ENCODE measurements at places on chromosomes 5 and 9. TPM values are rescaled to one million over a fixed set of nuclear protein-coding genes. Genes with fewer than 3 reads are reported as not detected.

GRCh38 chr9:12629067-12629466 is 64.1 kb upstream of the TYRP1 start:
- no peaks in the 10 kb centered on the region for H3K36me3 ChIP-seq
- H3K4me1 ChIP-seq: no peaks in the 10 kb centered on the region
- no peak for DNase-seq
- H3K27me3 ChIP-seq: no peaks in the 10 kb centered on the region
- no peak overlapping the region for H3K27ac ChIP-seq
- no peak overlapping the region for H3K4me3 ChIP-seq

DNA sequence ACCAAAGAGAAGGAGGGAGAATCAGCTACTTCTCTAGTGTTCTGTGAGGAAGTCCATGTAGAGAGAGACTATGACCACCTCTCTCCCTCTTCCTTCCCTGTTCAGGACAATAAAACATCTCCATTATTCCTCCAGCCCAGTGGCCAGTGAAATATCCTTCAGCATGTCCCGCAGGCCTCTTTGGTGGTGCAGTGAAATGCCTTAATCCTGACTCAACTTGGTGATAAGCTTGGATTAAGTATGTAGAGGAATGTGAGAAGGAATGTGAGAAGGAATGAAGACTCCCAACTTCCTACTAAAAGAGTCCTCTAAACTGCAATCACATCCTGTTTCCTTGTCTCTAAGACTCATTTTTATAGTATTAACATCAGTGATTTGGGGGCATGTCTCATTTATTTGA is 167.3 kb downstream of the TRPM3 start:
- H3K27me3 ChIP-seq: no peaks in the 10 kb centered on the region
- no peak overlapping the region for H3K27ac ChIP-seq
- no peaks in the 10 kb centered on the region for H3K4me1 ChIP-seq

DNA sequence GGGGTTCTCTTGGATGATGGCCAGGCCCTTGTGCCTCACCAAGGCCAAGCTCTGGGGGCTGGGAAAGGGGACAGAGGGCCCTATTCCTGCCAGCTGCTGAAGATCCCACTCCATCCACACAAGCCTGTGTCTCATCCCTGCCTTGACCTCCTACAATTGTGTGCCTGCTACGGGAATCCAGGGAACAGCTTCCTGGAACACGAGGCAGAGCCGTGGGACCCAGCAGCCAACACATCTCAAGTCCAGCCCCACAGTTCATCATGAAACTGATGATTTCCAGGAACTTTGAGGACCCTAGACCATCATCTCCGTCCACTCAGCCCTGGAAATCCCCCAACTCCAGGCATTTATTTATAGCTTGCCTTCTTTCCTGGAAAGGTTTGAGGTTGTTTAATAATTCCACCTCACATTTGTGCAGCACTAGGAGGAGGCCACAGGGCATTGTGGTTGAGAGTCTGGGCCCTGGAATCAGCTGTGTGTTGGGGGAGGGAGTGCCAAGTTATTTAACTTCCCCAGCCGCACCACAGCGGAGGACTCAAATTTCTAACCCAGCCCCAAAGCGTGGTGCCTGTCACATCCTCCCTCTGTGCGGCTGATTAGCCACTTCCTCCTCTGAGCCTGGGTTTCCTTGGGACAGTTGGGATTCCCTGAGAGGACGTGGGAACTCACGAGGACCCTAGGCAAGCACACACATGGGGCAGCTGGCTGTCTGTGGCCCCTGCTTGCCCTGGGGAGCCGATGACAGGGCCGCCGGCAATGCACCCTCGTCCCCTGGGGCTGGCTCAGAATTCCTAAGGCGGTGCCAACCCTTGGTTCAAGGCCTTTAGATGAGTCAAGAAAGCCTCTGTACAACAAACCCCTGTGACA is 58.2 kb upstream of the GGTA1 start:
- DNase-seq: peak; percentile 44
- H3K4me3 ChIP-seq: no peak overlapping the region
- no peaks in the 10 kb centered on the region for H3K4me1 ChIP-seq
- no peaks in the 10 kb centered on the region for H3K36me3 ChIP-seq
- peak overlapping the region; percentile 36 for H3K27ac ChIP-seq

- no peak overlapping the region for H3K27ac ChIP-seq
- H3K27me3 ChIP-seq: no peaks in the 10 kb centered on the region
- no peaks in the 10 kb centered on the region for H3K36me3 ChIP-seq
- no peak overlapping the region for H3K4me3 ChIP-seq
Measured at GRCh38 chr9:117245175-117245829, 169.6 kb downstream of the ASTN2 start.

DNA sequence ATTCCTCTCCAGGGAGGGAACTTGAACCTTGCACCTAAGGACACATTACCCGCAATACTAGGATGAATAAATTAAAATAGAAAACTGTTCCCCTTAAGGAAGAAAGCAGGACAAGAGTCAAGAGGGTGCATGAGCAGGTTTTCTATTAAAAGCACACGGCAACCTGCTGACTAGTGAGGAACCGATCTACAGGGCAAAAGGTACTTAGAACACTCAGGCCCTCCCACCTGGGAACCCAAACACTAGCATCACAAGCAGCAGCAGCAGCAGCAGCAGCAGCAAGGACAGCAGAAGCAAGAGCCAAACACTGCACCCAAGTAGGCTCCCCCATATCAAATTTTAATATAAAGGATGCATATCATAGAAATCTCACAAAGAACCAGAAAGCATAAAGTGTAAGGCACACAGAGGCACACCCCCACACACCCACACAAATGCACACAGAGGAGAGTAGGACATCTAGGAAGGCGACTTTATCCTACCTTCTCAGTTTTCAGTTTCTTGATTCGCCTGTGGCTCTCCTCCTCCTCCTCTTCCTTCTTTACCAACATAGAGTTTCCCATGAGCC is 2.8 kb downstream of the ZNF608 start:
- no peaks in the 10 kb centered on the region for H3K4me1 ChIP-seq
- H3K27me3 ChIP-seq: no peaks in the 10 kb centered on the region
- peak overlapping the region; percentile 52 for H3K4me3 ChIP-seq
- DNase-seq: peak; percentile 56

GRCh38 chr5:77143998-77144836 is 57.1 kb upstream of the ZBED3 start:
- H3K27ac ChIP-seq: no peak overlapping the region
- no peaks in the 10 kb centered on the region for H3K27me3 ChIP-seq
- no peaks in the 10 kb centered on the region for H3K4me1 ChIP-seq
- no peak overlapping the region for H3K4me3 ChIP-seq
- H3K36me3 ChIP-seq: no peaks in the 10 kb centered on the region

DNA sequence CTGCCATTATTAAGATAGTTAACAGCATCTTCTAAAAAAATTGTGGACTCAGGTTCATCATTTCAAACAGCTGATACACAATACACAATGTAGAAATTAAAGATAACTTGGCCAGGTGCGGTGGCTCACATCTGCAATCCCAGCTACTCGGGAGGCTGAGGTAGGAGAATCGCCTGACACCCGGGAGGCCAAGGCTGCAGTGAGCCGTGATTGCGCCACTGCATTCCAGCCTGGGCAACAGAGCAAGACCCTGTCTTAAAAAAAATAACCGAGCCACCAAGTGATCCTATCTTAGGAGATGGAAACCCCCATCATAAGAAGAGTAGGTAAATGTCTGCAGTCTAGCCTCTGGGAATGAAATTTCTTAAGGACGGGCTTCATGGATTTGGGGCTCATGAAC is 241.7 kb downstream of the PIK3R1 start:
- H3K4me1 ChIP-seq: no peaks in the 10 kb centered on the region
- H3K36me3 ChIP-seq: no peaks in the 10 kb centered on the region
- H3K27ac ChIP-seq: no peak overlapping the region
- DNase-seq: no peak

DNA sequence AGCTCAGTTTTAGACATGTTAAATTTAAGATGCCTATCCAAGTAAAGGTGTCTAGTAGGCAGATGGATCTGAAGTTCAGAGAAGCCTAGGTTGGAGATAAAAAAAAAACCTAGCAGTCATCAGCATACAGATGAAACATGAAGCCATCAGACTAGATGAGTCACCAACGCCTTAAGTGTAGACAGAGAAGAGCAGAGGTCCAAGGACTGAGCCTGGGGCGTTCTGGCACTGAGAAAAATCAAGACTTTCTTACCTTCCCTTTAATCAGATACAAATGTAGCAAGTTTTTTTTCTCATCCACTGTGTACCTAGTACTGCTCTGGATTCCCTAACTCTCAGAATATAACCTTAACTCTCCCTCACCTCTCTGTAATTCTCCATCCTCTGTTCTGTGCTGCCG is 97.3 kb downstream of the SIL1 start:
- H3K27me3 ChIP-seq: no peaks in the 10 kb centered on the region
- H3K27ac ChIP-seq: no peak overlapping the region
- no peak for DNase-seq
- H3K36me3 ChIP-seq: no peaks in the 10 kb centered on the region

DNA sequence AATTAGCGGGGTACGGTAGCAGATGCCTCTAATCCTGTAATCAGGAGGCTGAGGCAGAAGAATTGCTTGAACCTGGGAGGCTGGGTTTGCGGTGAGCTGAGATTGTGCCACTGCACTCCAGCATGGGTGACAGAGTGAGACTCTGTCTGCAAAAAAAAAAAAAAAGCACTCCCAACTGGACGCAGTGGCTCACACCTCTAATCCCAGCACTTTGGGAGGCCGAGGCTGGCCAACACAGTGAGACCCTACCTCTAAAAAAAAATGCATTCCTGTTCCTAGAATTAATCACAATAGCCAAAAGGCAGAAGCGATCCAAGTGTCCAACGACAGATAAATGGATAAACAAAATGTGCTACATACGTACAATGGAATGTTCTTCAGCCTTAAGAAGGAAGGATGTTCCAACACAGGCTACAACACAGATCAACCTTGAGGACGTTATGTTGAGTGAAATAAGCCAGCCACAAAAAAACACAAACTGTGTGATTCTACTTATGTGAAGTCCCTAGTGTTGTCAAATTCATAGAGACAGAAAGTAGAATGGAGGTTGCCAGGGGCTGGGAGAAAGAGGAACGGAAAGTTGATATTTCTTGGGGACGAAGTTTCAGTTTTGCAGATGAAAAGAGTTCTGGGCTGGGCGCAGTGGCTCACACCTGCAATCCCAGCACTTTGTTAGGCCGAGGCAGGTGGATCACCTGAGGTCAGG is 13.8 kb downstream of the FAM78A start:
- H3K4me1 ChIP-seq: no peaks in the 10 kb centered on the region
- DNase-seq: no peak
- H3K36me3 ChIP-seq: no peaks in the 10 kb centered on the region
- H3K27ac ChIP-seq: no peak overlapping the region

The PCDHA1 gene
- total RNA-seq: not detected

The RAD50 gene
- 37.0 TPM for total RNA-seq

The GPR150 gene
- 0.27 TPM for total RNA-seq
